COR-L47 (cell line): ENCODE measurements at places on chromosomes 16 and 17.
A peak's percentile ranks its signal among the peaks of the same experiment; 100 is the strongest.

DNA sequence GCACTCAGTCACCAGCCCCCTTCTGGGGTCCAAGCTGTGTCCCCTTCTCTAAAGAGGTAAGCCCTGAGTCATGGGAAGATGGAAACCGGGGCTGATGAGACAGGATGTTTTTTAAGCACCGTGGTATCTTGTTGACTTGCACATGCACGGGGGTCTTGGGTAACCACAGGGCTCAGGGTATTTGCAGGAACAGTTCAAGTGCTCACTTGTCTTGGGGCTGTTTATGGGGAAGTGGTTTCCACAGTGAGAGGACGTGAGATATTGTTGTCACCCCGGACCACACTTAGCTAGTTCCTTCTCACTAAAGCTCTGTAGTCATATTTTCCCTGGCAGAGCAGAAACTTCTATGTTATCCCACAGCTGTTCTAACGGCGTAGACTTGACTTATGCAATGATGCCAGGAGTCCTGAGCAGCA, 7.7 kb downstream of the CCL3L1 start:
- DNase-seq: no peak

DNA sequence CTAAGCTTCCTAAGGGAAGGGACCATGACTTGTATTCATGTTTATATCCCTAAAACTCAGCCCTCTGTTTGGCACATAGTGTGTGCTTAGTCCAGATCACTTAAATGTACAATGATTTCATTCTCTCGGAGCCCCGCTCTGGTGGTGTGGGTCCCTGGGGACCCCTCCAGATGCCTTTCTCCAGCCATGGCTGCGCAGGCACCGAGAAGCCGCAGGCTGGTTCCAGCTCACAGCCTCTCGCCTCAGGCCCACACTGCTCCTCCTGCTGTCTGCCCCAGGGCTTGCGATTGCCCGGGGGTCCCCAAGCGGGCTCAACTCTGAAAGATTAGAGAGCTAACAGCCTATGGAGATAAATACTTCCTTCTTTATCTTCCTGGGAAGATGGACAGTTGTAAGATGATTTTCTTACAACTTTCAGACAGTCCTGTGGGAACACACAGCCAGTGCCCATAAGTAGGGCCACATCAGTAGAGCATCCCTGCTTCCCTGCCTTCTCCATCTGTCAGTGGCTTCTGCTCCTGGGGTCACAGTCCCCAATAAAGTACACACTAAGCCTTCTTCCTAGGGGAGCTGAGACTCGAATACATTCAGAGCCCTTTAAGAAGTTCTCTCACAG, 66.2 kb downstream of the CENPV start:
- DNase-seq: no peak

GRCh38 chr17:3935140-3935542, 18.9 kb upstream of the P2RX1 start:
- peak; percentile 51 for DNase-seq

- peak; percentile 15 for DNase-seq
Measured at GRCh38 chr16:19432429-19432828, 14.7 kb downstream of the TMC5 start.

DNA sequence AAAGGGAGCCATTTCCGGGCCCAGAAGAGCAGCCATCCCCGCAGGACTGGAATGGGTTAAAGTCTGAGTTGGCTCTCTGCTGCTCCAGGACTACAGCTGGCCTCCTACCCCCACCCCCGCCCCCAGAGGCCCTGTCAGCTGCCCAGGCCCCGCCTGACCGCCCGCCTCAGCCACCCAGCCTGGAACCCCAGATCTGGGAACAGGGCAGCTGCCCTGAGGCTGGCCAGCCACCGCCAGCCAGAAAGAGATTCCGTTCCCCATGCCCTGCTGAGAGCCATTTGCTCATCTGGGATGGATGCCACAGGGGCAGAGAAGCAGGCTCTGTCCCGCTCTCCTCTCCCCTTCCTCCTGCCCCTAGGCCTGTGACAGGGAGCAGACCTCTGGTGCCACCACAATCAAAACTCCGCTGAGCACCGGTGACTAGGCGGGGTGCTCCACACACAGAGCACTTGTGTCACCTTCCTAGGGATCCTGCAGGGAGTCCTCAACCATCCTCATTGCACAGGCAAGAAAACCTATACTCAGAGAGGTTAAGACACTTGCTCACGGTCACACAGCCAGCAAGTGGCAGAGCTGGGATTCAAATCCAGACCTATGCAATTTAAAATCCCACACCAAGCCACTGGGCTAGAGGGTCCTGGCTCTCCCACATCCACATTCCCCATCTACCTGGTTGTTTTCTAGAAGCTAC, 44.1 kb downstream of the ZNF423 start:
- DNase-seq: no peak

DNA sequence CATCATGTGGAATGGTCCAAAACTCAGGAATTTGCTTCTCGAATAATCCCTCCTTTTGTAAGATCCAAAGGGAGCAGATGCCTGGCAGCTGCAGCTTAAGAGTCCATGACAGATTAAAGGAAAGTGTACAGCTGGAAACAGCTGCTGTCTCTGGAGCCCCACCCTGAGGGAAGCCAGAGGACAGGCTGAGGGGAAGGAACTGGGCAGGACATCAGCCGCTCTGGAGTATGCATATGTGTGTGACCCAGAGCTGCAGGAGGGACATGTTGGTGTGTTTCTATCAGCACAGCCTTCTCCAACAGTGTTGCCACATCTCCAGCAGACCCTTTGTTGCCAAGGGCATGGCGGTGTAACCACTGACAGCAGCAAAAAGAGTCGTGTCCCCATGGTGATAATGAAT, 46.2 kb downstream of the CYB561 start:
- DNase-seq: no peak

GRCh38 chr16:68296693-68297092, 14.1 kb downstream of the SLC7A6OS start:
- DNase-seq: no peak

DNA sequence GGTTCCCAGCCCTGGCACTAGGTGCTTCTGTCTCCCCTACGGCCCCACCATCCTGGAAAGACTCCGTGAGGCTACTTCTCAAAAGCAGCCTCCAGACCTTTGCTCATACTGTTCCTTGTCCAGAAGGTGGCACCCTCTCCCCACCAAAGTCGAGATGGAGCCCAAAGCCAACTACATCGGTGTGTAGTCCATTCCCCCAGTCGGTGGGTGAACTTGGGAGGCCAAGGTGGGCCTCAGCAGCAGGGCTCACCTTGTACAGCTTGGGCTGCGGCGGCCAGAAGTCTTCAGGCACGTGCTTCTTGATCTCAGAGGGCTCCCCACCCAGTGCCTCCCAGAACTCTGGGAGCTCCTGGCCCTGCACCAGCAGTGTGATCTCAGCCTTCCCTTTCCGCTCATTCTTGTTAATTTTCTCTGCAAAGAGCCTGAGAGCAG, 10.2 kb downstream of the FLII start:
- peak; percentile 42 for DNase-seq

DNA sequence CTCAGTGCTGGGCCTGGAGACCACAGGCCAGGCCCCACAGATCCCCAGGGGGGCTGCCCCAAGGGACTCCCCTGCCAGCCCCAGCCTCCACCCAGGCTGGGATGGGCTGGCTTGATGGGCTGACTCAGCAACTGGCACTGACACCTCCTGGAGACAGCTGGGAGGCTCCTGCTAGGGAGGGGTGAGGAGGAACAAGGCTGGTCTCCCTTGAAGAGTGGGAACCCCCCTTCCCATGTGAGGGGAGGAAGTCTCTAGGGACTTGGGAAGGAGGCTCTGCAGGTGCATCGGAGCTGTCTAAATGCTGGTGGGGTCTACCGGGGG, 10.4 kb downstream of the NHERF1 start:
- DNase-seq: no peak

- DNase-seq: no peak
Measured at GRCh38 chr17:47831934-47832327, 461 bp downstream of the LRRC46 start.
